Activated T-cell treated with anti-CD3 and anti-CD28 coated beads, Interleukin-2, amount 50 U/mL, for 24 hours (primary cell): ENCODE measurements at places on chromosomes 12 and 14.

GRCh38 chr12:26919216-26919555, 18.6 kb downstream of the INTS13 start:
- H3K27ac ChIP-seq = no peak overlapping the region
- peaks cover 80% of the 10 kb centered on the region for H3K36me3 ChIP-seq
- no peaks in the 10 kb centered on the region for H3K4me1 ChIP-seq
- H3K4me3 ChIP-seq = no peak overlapping the region

GRCh38 chr14:84234281-84234680, 1295.7 kb upstream of the FLRT2 start:
- H3K27ac ChIP-seq = no peak overlapping the region
- DNase-seq = no peak
- no peaks in the 10 kb centered on the region for H3K27me3 ChIP-seq
- no peaks in the 10 kb centered on the region for H3K36me3 ChIP-seq

GRCh38 chr14:74840603-74841030, 35.3 kb downstream of the PROX2 start:
- H3K4me3 ChIP-seq = peak overlapping the region; percentile 31
- peaks cover 50% of the 10 kb centered on the region for H3K36me3 ChIP-seq
- no peak for DNase-seq
- peaks cover 68% of the 10 kb centered on the region for H3K4me1 ChIP-seq
- peak overlapping the region; percentile 85 for H3K27ac ChIP-seq

DNA sequence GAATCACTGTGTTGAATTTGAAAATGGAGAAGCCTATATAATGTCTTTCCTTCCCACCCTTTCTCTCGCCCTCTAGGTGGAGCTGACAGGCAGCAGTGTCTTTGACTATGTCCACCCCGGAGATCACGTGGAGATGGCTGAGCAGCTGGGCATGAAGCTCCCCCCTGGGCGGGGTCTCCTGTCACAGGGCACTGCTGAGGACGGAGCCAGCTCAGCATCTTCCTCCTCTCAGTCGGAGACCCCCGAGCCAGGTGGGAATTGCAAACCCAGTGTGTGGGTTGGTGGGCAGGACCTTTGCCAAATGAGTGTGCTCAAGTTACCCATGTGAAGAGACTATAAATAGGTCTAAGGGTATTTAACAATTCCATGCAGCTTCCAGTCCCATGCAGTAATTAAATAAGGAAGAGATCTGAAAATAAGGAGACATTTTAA, 274.7 kb downstream of the EGLN3 start:
- no peak overlapping the region for H3K27ac ChIP-seq
- H3K36me3 ChIP-seq = no peaks in the 10 kb centered on the region
- DNase-seq = no peak
- H3K4me1 ChIP-seq = no peaks in the 10 kb centered on the region

DNA sequence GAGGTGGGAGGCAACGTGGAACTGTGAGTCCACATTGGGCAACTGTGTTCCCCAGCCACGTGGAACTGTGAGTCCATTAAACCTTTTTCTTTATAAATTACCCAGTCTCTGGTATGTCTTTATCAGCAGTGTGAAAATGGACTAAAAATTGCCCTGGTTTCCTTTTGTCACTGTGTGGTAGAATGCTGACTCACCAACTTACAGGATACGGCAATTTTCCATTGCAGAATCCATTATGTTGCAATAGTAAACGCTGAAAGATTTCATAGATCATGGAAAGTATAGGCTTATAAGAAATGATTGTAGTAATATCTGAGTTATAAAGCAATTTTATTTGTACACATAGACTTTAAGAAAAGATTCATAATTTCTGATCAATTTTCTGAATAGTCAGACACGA, 93.0 kb downstream of the GTF2A1 start:
- no peak overlapping the region for H3K27ac ChIP-seq
- H3K27me3 ChIP-seq = no peaks in the 10 kb centered on the region
- DNase-seq = no peak
- no peak overlapping the region for H3K4me3 ChIP-seq

GRCh38 chr14:52700701-52701172, 5.4 kb upstream of the ERO1A start:
- no peaks in the 10 kb centered on the region for H3K27me3 ChIP-seq
- H3K4me1 ChIP-seq = peaks cover 10% of the 10 kb centered on the region
- DNase-seq = no peak
- H3K27ac ChIP-seq = no peak overlapping the region
- no peaks in the 10 kb centered on the region for H3K36me3 ChIP-seq

GRCh38 chr12:904010-904414, 45.5 kb downstream of the RAD52 start:
- H3K4me3 ChIP-seq = no peak overlapping the region
- H3K4me1 ChIP-seq = peaks cover 35% of the 10 kb centered on the region
- peak overlapping the region; percentile 79 for H3K27ac ChIP-seq
- DNase-seq = no peak
- peaks cover 96% of the 10 kb centered on the region for H3K36me3 ChIP-seq

- DNase-seq = no peak
- H3K4me3 ChIP-seq = no peak overlapping the region
- H3K4me1 ChIP-seq = no peaks in the 10 kb centered on the region
- H3K36me3 ChIP-seq = no peaks in the 10 kb centered on the region
These were observed 272.5 kb downstream of the ALG10 start for GRCh38 chr12:34294671-34295365.

GRCh38 chr12:50079771-50080170, 5.4 kb upstream of the SMARCD1 start:
- H3K27me3 ChIP-seq = no peaks in the 10 kb centered on the region
- no peak for DNase-seq
- peaks cover 4% of the 10 kb centered on the region for H3K36me3 ChIP-seq
- peaks cover 10% of the 10 kb centered on the region for H3K4me1 ChIP-seq

DNA sequence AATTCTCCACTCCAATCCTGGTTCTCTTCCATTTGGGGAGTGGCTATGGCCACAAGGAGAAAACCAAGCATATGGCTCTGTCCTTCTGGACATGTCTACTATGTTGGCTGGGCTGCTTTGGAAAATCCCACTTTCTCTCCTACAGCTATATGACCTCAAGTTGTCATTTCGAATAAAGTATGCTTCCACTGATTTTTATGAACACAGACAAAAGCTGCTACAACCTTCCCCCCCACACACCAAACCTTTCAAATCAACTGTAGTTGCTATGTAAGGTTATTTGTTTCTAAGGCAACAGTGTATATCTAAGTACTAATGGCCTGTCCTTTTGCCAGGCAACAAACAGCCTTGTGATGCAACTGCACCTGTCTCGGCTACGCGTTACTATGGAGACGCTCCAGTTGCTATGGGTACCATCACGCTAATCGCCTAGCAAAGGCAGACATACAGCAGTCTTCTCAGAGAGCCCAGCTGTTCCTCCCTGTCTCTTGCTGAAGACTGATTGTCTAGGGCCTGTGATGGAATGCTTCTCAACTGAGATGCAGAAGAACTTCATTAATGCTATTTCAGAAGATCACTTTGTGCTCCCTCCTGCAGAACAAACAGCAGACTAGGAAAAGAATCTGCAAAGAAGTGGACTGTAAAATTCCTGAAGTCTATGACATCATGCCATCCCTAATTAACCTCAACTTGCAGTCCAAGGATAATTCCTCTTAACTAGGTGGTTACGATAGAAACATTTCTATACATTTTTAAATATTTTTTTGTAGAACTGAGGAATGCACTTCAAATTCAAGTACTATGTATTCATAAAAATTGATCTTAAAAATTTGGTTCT, 67.6 kb downstream of the FOXN3 start:
- DNase-seq = no peak
- peaks cover 71% of the 10 kb centered on the region for H3K36me3 ChIP-seq
- H3K27ac ChIP-seq = no peak overlapping the region
- no peaks in the 10 kb centered on the region for H3K27me3 ChIP-seq
- H3K4me1 ChIP-seq = peaks cover 65% of the 10 kb centered on the region
- H3K4me3 ChIP-seq = no peak overlapping the region

DNA sequence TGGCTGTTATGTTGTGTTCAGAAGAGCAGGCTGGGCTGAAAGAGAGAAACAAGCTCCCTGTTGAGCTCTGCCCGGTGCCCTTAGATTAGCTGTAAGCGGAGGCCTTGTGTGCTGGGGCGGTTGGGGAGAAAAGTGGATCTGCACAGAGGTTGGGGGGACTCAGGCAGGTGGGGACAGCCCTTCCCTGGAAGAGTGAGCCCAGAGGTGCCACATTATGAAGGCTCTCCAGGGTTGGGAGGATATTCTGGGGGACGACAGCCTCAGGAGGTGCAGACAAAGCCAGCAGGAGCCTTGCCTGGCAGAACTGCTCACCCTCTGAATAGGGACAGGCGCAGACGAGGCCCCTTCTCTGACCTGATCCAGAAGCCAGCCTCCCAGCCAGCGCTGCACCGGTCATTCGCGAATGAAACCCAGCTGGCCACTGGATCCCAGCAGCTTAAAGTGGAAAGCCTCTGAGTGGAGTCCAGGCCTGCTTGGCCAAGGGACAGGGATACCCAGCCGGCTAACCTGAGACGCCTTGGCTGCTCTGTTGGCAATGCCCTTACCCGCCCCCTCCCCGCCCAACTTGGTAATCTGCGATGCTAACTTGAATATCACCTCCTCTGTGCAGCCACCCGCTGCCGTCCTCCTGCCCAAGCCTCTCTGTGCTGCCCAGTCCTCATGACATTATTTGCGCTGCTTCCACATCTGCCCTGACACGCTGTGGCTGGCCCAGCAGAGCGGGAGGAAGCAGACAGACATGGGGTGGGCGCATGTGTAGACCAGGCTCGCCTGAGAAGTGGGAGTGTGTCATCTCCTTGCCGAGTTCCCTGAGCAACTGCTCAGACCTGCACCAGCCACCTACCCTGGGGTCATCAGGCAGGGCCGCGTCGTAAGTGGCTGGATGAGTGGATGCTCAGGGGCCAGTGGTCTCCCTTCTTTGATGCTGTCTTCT, 5.6 kb downstream of the HIP1R start:
- H3K4me3 ChIP-seq = no peak overlapping the region
- H3K36me3 ChIP-seq = peaks cover 15% of the 10 kb centered on the region
- peaks cover 45% of the 10 kb centered on the region for H3K4me1 ChIP-seq

DNA sequence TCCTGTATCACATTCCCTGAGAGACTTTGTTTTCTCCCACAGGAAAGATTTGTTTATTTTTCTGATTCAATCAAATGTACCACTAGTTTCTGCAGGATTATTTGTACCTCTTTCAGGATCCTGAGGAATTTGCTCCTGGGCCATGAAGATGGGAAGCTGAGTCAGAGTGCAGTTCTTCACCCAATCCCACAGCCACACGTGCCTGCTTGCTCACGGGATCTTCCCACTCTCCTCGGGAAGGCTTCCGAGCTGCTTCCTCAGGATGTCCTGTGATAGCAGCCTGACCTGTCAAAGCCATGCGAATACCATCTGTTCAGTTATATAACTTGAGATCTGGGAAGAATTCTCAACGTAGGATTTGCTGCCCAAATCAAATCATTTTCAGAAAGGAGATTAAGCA, 41.8 kb upstream of the HIF1A start:
- H3K4me3 ChIP-seq = no peak overlapping the region
- H3K27ac ChIP-seq = no peak overlapping the region
- H3K36me3 ChIP-seq = no peaks in the 10 kb centered on the region
- peaks cover 32% of the 10 kb centered on the region for H3K4me1 ChIP-seq
- H3K27me3 ChIP-seq = no peaks in the 10 kb centered on the region

DNA sequence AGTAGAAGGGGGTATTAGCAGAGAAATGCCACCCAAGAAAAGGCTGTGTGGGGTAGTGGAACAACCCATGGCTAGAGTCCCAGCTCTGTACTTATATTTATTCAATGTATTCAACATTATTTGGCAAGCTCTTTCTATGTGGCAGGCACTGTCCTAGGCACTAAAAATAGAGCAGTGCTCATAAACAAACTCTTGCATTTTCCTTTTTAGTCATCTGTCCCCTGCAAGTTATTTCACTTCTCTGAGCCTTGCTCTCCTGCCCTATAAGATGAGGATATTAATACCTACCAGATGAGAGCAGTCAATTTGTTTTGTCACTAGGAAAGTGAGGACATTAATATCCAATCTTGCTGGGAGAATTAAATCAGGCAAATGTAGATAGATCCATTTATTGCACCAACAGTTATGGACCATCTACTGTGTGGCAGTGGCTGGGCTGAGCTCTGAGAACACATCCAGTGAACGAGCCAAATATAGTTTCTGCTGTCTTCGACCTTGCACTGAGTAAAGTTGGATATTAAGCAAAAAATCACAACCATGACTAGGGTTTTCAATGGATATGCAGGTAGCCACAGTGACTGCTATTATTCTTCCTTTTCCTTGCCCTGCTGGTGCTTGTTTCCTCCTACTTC, 314.3 kb upstream of the TBX3 start:
- no peak for DNase-seq
- no peaks in the 10 kb centered on the region for H3K4me1 ChIP-seq
- no peak overlapping the region for H3K4me3 ChIP-seq
- H3K27me3 ChIP-seq = peaks cover 5% of the 10 kb centered on the region
- H3K27ac ChIP-seq = no peak overlapping the region

GRCh38 chr12:52148464-52149181, 43.2 kb downstream of the KRT80 start:
- H3K36me3 ChIP-seq = no peaks in the 10 kb centered on the region
- no peak overlapping the region for H3K4me3 ChIP-seq
- H3K4me1 ChIP-seq = peaks cover 6% of the 10 kb centered on the region
- H3K27me3 ChIP-seq = peaks cover 11% of the 10 kb centered on the region
- no peak overlapping the region for H3K27ac ChIP-seq
- no peak for DNase-seq

GRCh38 chr12:52580496-52580895, 6.9 kb upstream of the KRT74 start:
- DNase-seq = no peak
- peaks cover 21% of the 10 kb centered on the region for H3K4me1 ChIP-seq
- H3K36me3 ChIP-seq = no peaks in the 10 kb centered on the region
- no peak overlapping the region for H3K4me3 ChIP-seq
- H3K27me3 ChIP-seq = no peaks in the 10 kb centered on the region
